Mesenteric fat pad (tissue), 1 donor: ENCODE measurements at places on chromosomes 2 and 18. TPM values are rescaled to one million over a fixed set of nuclear protein-coding genes. Genes with fewer than 3 reads are reported as not detected.

- DNase-seq = no peak
Measured at GRCh38 chr2:83058683-83059082, 1400.4 kb downstream of the SUCLG1 start.

GRCh38 chr2:221018262-221018661 is 553.8 kb downstream of the EPHA4 start:
- DNase-seq = no peak

GRCh38 chr18:65269375-65269774 is 481.4 kb upstream of the CDH7 start:
- no peak for DNase-seq

The DIPK1C gene
- total RNA-seq = not detected

GRCh38 chr2:102770506-102770905 is 8.7 kb downstream of the TMEM182 start:
- DNase-seq = no peak

DNA sequence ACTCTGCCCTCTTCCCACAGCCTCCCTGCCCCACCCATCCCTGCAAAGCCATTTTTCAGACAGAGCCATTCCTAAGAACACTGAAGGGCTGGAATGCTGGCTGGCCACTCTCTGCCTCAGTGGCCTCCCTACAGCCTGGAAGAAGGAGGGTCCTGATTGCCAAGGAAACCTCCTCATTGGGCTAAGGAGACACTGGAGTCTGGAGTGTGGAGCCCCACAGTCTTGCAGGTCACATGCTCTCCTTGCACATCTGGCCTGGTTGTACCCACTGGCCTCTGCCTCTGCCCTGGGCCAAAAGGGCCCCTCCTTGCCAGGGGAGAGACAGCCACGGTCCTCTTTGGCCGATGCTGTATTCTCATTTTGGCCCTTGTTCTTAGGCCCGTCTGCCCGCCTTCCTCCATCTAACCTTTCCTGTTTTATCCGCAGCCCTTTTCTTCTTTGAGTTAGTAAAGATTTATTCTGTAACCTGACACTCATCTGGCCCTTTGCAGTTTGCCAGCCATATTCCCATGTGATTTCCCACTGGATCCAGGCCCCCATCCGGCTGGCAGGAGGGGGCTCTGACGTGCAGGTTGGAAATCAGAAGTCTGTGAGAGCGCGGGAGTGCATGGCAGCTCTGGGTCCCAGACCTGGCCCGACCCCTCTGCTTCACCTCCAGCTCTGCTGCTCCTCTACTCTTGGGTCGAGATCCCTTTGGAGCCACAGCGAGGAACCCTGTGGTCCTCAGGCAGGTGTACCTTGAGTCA is 11.0 kb upstream of the CATIP start:
- no peak for DNase-seq

GRCh38 chr18:12336887-12337286 is 28.8 kb downstream of the TUBB6 start:
- DNase-seq = no peak
